Stimulated activated effector memory CD8-positive, alpha-beta T cell treated with anti-CD3 and anti-CD28 coated beads, Interleukin-12 subunit alpha, Interleukin-12 subunit beta, amount 100 ng/mL, for 72 hours (primary cell): ENCODE measurements at places on chromosomes 13 and 19.

DNA sequence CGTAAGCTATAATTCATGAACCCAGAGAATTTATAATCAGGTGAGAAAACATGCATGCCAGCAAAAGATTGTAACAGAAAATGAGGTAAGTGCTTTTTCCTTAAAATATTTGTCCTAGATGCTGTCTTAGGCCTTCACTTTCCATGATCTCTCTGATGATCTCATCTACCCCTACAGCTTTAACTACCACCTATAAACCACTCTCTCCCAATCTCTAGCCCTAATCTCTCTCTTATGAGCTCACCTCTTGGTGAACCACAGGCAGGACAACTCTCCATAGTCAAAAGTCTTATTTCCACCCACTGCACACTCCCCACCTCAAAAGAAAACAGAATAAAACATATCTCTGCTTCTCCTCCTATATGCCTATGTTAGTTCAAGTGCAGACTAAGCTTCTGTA is 137.1 kb downstream of the SLC7A1 start:
- DNase-seq: no peak

DNA sequence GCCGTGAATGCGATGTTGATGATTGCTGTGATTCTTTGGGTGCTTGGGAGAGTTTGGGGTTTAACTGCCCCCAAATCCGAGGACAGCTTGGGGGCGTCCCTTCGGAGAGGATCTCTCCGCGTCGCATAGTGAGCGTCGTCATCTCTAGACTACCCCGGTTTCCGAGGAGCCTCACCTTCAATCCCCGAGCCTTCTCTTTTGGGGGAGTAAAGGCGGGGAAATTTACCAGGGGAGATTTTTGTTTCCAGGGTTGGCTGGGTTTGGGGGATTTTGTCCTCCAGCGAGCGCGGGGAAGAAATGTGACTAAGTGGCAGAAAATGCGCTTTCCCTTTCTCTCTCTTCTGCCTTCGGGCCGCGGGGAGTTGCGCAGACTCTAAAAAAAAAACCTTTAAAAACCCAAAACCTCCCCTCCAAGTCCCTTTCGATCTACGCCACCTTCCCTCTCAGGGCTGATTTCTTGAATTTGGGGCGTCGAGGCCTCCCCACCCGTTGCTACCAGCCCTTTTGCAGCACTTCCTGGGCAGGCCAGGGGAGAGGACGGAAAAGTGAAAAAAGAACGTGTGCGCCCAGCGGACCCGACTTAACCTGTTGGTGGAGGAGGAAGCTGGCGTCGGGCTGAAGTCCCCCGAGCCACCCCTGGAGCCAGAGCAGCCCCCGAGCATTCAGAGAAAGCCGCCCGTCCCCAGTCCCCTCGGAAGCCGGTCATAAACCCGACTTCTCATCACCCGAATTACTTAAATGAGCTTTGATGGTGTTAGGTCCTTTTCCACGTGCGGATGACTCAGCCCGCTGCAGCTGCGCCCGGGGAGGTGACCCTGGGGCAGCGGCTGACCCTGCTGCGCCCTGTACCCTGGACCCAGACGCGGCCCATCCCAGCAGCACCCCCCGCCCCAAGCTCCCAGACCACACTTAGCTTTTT is 17.7 kb downstream of the NFIX start:
- peak; percentile 68 for DNase-seq

GRCh38 chr13:99135591-99135990 is 65.1 kb upstream of the UBAC2 start:
- no peak for DNase-seq

DNA sequence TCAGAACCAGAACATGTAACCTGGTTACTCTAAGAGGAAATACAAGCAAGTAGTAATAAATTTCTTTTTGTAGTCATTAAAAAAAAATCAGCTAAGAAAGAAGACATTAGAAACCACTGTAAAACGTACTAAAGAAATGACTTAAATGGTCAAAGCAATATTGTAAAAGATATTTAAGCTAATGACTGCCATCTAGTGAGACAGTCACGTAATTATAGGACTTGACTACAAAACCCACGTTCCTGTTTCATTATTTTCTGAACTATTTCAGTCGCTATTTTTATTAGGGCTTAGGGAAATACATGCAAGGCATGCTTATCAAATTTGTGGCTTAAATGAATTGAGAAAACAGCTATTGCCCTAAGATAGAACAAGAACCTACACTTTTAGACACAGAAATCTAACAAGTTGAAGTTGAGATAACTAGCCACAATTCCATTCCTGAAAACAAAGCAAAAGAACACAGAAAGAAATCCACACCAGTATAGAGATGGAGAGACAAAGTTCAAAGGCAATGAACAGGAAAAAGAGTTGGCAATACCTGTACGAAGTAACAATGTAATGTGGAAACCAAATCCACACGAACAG is 17.9 kb downstream of the ALG5 start:
- DNase-seq: no peak

DNA sequence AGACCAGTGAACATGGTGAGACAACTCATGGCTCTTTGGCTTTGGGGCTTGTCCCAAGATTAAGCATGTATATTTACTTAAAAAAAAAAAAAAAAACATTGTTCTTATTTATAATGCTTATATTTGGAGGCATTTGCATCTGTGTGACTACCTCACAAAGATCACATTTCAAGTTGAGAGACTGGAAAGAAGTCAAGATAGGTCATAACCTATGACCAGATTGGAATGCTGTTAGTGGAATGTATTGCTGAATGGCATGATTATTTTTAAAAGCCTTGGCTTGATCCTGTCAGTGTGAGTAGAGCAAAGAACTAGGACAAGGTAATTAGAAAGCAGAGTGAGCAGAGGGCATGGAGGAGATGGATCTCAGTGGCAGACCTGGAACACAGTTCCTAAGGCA is 214.6 kb downstream of the OXGR1 start:
- no peak for DNase-seq

DNA sequence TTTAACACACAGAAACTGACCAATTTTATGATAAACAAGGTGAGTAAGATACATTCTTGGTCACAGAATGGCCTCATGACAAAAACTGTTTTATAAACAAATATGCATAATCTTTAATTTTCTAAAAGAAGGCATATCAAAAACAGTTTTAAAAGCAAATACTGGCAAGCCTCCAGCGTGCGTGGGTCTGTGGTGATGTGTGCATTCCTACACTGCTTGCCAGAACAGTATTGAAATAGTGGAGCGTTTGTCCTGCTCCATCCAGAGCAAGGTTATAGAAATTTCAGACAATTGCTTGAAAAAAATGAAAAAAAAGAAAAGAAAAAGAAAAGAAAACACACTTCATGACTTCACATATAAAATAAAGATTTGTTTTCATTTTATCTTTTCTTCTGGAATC is 140.9 kb downstream of the MZT1 start:
- no peak for DNase-seq

- no peak for DNase-seq
Observed at GRCh38 chr19:33872445-33873320, 76.0 kb downstream of the KCTD15 start.

GRCh38 chr19:11020982-11021759 is 60.3 kb downstream of the SMARCA4 start:
- DNase-seq: no peak

DNA sequence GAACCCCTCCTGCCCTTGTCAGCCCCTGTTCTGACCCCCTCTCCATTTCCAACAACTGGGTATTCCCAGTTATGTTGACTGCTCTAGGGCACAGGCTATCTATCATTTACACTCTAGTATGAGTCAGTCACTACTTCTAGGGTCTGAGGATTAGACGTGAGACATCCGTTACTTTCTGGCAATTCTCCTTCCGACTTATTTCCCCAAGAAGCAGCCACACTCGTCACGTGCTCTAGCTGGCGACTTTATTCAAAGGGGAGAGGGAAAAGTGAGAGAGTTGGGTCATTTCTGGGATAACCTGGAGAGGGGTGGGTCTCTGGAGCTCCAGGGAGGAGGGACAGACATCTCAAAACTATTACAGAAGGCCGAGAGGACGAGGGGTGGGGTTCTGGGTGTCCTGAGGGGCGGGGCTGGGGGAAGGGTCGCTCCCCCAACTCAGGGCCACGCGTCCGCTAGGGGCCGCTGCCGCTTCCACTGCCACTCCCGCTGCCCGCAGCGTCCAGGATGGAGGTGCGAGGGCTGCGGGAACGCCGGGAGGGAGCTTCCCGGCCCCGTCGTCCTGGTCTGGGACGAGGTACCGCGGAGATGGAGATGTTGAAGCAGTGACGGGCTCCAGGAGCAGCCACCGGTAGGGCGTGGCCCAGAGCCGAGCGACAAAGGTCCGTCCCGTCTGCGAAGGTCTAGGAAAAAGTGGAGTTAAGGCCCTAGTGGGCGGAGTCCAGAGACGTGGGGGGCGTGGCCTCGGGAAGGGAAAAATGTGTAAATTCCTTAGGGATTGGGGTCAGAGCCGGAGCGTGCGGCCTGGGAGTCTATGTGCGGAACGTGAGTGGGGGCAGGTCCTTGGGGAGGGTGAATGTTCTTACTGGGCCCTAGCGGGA is 8.9 kb downstream of the RTBDN start:
- DNase-seq: peak; percentile 56

DNA sequence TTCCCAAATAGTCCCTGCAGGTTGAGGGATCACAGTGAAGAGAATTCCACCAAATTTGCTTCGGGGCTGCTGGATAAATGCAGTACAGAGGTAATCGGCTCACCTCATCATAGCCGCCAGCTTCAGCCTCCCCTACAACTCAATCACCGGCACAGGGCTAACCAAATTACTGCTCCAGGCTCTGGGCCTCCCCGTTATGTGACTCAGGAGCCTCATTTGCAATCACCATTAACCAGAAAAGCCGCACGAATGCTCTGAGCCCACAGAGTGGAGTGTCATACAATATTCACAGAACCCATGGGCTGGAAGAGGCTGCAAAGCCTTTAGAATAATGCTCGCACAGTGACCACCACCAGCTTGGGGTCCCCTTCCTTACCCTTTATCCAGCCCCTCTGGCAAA is 4.9 kb downstream of the SIAH3 start:
- DNase-seq: no peak

GRCh38 chr13:77548095-77548494 is 12.6 kb downstream of the SCEL start:
- no peak for DNase-seq

DNA sequence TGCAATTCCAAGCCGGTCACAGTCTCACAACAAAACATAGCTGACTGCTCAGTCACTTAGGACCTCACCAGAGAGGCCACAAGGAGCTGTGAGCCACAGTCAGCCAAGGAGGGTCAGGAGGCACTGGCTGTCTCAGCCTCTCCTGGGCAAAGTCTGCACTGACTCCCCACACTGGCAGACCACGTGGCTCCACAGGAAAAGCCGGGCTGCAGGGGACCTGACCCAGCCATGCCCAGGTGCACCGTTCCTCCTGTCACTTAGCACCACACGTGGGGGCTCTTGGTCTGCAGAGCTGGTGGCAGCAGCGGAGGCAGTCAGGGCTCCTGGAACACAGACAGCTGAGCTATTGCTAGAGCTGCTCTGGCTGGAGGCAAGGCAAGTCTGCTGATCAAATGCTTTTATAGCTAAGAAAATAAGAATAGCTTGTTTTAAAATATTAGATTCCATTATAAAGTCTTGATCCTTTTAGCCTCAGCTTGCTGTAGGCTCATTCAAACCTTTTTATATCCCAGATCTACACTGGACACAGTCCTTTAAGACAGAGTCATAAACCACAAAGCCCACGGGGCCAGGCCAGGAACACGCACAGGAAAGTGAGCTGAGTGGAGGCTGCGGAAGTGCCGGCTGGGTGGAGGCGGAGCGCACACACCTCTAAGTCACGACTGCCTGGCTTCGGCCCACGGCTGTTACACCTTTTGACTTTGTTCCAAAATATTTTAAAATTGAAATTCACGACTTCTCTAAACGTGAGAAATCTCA is 744.1 kb downstream of the UQCRFS1 start:
- DNase-seq: no peak

DNA sequence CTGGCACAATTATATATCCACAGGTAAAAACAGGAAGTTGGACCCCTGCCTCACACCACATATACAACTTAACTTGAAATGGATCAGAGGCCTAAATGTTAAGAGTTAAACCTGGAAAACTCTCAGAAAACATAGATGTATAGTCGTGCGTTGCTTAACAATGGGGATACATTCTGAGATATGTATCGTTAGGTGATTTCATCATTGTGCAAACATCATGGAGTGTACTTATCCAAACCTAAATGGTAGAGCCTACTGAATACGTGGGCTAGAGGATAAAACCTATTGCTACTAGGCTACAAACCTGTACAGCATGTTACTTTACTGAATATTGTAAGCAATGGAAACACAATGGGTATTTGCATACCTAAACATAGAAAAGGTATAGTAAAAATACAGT is 14.8 kb upstream of the CALM3 start:
- DNase-seq: no peak

GRCh38 chr19:29287061-29287460 is 74.1 kb upstream of the UQCRFS1 start:
- DNase-seq: no peak

DNA sequence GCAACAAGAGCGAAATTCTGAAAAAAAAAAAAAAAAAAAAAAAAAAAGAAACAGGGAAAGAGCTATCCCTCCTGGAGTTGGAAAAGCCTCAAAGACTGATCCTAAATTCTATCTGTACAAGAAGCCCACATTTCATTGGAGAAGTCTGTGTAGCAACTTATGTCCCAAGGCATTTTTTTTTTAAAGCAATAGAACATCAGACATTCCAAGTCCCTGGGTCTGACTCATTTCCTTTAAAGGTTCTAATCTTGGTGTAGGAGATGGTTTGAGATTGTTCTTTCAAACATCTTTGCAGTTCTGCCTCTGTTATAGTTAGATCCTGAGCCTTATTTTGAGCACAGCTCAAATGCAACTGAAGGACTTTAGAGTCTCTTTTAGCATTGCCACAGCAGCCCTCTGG is 706.5 kb upstream of the MIR17HG start:
- DNase-seq: no peak

- DNase-seq: no peak
Observed at GRCh38 chr13:76684336-76684735, 201.9 kb downstream of the KCTD12 start.

- DNase-seq: no peak
Observed at GRCh38 chr13:112705286-112705685, 15.4 kb downstream of the ATP11A start.

- no peak for DNase-seq
Observed at GRCh38 chr13:110179116-110179856, 127.7 kb downstream of the COL4A1 start.

- no peak for DNase-seq
Observed at GRCh38 chr13:113650275-113650674, 7.7 kb downstream of the ATP4B start.

- DNase-seq: peak; percentile 85
Observed at GRCh38 chr13:50082426-50083281, 67.4 kb downstream of the KCNRG start.

DNA sequence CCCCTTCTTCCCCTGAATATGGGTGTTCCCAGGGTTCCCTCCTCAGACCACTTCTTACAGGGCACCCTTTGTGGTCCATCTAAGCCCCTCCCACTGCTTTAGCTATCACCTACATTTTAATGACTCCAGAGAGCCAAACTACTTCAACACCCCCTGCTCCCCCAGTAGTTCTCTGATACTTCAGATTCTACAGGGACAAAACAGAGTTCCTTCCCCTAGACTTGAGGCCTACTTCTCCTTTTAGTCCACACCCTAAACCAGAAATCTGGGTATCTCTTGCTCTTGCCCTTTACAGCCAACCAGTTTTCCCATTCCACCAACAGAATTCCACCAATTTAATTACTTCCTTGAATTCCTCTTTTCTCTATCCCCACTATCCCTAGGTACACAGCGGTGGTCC is 107.2 kb downstream of the KCNRG start:
- no peak for DNase-seq

GRCh38 chr19:35521124-35521743 is 6.9 kb downstream of the SBSN start:
- no peak for DNase-seq
